ENCODE measurements at places on chromosomes 2 and 18.

- no peak for DNase-seq
These were observed 121.9 kb downstream of the HDAC4 start for GRCh38 chr2:239278941-239279365.

DNA sequence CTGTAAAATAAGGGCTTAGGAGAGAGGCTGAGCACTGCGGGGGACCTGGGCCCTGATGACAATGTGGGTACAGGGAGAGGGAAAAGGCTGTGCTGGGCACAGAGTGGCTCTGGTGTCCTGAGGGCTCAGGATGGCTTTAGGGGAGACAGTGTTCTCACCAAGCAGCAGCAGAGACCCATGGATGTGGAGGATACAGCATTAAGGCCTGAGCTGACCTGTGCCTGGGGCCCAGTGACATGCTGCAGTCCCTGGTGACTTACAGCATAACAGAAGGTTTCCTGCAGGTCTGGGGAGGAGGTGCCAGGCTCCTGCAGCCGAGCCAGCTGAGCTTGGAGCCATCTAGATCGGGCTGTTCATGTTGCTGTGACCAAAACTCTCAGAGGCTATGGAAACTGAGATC, 191.3 kb upstream of the SMAD2 start:
- DNase-seq: no peak

- DNase-seq: no peak
These were observed 315.4 kb downstream of the SMAD2 start for GRCh38 chr18:47615043-47615442.

DNA sequence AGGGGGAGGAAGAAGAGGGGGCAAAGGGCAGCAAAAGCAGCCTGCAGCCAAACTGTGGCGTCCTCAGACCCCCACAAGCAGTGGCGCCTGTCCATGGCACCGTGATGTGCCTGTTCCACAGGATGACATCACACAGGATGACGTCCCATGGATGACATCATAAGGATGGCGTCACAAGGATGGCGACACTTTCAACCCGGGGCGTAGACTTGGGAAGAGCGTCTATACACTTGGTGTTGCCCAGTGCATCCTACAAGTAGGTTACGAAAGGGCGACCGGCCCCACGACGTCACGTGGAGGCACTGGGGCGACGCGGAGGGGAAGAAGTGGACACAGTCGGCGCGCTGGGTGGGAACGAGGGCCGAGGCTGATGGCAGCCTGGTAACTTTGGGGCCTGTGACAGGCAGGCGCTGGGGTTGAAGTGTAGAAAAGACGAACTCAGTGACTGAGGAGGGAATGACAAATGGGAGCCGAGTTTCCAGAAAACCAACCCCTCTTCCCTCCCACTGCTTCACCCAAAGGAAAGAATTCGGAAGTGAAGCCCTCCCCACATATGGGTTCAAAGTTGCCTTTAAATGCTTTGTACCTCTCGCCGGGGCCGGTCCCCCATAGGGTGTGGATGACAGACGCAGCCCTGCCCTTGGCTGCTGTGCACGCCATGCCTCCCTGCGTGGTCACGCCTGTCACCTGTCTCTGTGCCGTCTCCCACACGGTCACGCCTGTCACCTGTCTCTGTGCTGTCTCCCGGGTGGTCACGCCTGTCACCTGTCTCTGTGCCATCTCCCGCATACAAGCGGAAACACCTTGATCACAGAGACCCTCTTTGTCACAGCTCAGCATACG, 13.4 kb upstream of the KCNG2 start:
- no peak for DNase-seq

DNA sequence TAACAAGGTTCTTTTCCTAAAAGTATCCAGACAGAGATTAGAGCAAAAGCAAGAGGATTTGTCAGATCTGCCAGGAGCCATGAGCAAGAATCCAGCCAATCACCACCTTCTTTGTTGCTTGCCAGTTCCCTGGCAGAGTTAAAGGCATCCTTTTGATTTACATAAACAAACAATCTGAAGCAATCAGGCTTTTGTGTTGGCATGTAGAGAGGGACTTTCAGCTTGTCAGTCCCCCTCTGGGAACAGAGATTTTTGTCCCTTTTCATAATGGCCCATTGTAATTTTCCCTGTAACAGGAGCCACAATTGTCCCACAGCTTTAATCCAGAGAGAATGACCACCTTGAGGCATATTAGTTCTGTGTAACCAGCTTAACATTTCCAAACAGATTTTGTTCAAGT, at the start of gene ERMN:
TSS of gene ERMN (minus strand) at position 39 of the 400 bp plus-strand sequence. CDS start 182 bp downstream, outside the sequence.
- no peak for DNase-seq

- DNase-seq: no peak
These were observed 557.6 kb upstream of the FANCL start for GRCh38 chr2:58798676-58799208.

DNA sequence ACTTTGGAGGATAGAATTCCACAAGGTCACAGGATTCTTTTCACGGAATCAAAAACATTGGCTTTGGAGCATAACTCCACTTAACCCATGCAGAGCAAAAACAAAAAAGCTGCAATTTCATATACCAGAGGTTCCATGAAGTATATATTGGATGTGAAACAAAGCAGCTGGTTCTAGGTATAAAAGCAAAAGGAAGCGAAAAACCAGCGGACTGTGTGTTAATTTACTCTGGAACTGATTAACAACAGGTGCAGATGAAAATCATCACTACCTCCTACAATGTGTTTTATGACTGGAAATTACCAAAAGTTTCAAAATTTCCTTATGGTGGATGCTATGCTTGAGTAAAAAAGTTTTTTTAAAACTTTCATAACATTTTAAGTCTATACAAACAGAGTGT, 54.4 kb upstream of the LINC00305 start:
- no peak for DNase-seq

DNA sequence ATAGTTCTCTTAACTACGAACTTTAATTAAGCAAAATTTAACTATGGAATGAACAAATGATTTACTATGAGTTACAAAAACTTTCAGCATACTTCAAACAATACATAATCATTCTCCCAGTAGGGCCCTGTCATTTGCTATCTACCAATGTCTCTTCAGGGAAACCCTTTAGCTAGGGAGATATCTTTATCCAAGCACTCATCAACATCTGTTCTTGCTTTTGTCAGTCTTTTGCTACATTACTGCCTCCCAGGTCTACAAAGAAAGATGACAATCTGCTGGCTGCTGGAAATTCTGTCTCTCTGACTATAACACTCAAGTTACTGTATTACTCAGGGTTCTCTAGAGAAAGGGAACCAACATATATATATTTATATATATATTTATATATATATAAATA, 1626.3 kb upstream of the CELF4 start:
- DNase-seq: no peak

- no peak for DNase-seq
These were observed 39.6 kb downstream of the ACVR1 start for GRCh38 chr2:157836531-157836930.

GRCh38 chr2:233700028-233700635, 7.4 kb downstream of the UGT1A6 start:
- peak; percentile 91 for DNase-seq

DNA sequence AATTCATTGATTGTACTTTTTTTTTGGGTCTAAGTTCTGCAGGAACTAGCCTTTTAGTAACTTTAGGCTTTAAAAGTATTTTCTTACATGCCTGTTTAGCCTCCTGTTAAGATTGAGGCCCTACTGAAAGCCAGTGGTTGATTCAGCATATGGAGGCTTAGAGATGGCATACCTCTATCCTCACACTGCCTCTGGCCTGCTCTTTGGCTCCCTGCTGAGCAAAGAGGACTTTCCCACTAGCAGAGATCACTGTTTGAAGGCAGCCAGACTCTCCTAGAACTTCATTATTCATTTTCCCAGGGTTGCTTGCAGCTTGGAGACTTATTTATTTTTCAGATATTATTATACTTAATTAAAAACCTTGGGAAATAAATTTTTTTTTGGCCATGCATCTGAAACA, 405.6 kb upstream of the MEX3C start:
- no peak for DNase-seq

GRCh38 chr2:136250131-136250530, 132.2 kb upstream of the CXCR4 start:
- DNase-seq: no peak

GRCh38 chr2:101410746-101411145, 23.4 kb upstream of the CREG2 start:
- DNase-seq: no peak

DNA sequence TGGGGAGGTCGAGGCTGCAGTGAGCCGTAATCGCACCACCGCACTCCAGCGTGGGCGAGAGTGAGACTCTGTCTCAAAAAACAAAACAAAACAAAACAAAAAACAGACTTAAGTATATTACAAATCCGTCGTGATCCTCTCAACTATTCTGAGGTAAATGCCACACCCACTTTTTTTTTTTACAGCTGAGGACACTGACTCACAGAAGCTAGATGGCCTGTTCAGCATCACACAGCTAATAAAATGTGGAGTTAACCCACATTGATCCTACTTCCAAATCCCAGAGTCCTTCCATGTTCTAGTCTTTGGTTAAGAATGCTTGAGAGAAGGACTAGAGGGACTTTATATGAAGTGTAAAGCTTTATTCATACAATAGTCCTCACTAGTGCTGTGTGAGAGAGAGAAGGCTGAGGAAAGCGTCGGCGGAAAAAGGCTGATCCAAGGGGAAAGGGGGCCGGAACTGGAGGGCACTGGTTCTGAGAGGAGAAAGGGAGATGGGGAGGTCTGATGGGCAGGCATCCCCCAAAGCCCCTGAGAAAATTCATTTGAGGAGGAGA, 627 bp downstream of the RNF25 start:
- peak; percentile 30 for DNase-seq

GRCh38 chr2:47174733-47175361, 19.7 kb upstream of the STPG4 start:
- peak; percentile 88 for DNase-seq

- DNase-seq: peak; percentile 20
These were observed 417.6 kb upstream of the MEX3C start for GRCh38 chr18:51614967-51615571.

- DNase-seq: no peak
These were observed 2.4 kb upstream of the SMAD7 start for GRCh38 chr18:48953104-48953706.

- DNase-seq: no peak
These were observed 1.7 kb upstream of the PMAIP1 start for GRCh38 chr18:59898093-59898492.

GRCh38 chr2:69437751-69438154, 518 bp upstream of the NFU1 start:
- DNase-seq: no peak

- DNase-seq: peak; percentile 75
These were observed 33.9 kb downstream of the RAB31 start for GRCh38 chr18:9741793-9742523.

GRCh38 chr2:39608686-39609441, 56.9 kb upstream of the TMEM178A start:
- no peak for DNase-seq

GRCh38 chr2:120797421-120798221, 62.0 kb downstream of the GLI2 start:
- no peak for DNase-seq

- peak; percentile 0 for DNase-seq
These were observed 19.0 kb upstream of the SERPINB2 start for GRCh38 chr18:63868546-63868945.

DNA sequence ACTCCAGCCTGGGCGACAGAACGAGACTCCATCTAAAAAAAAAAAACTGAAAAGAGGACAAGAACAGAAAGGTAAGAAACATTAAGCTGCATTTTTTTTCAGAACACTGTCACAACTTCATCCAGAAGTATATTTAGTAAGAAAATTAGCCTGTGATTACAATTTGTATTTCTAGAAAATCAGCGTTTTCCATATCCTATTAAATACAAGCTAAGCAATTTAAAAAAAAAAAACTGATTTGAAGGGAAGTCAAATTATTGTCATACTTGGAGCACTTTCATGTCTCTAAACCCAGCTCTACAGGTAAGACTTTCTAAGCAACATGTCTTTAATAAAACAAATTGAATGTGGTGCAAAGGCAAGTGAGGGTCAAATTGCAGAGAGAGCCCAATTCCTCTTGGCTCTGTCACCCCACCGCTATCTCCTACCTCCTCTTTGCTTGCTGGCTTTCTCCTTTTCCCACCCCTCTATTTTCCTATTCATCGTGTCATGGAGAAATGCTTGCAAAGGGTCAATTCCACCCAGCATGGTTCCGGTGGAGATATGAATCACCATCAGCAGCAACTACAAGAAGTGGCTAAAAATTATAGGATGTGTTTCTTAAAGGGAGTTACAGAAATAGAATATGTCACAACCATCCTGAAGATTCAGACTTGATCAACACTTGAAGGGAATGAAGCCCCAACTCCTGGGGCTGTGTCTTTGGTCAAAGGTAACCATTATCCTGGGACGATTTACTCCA, 68.4 kb upstream of the BCL11A start:
- no peak for DNase-seq

- DNase-seq: peak; percentile 56
These were observed 1.4 kb upstream of the ZNF804A start for GRCh38 chr2:184596819-184597411.

GRCh38 chr2:172234716-172235691, 132.3 kb upstream of the DLX2 start:
- DNase-seq: no peak

DNA sequence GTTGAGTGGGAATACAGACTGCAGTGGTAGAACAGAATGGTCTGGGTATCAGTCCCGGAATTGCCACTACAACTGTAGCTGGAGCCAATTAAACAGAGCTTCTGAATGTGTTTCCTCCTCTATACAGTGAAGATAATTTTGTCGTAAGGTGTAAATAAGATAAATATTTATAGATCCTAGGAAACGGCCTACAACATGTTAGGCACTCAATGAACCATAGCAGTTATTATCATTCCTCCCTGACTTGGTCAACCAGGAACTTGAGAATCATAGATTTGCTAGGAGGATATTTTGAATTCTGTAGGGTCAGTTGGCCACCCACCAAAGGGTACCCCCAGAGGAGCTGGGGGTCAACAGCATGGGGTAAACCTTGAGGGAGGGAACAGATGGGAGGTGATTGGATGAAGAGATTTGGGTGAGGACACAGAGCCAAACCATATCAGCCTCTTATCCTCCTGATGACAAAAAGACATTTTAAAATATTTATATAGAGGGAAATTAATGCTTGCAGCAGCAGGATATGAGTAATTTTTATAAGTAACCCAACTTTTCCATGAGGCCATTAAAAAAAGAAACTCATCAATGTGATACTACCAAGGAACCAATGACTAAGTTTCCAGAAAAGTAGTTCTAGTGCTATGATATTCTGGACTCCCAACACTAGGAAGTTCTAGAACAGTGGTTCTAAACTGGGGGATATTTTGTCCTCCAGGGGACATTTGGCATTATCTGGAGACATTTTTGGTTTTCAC, 4.0 kb downstream of the DHRS9 start:
- no peak for DNase-seq

- DNase-seq: no peak
These were observed 93.1 kb upstream of the CAPN13 start for GRCh38 chr2:30900381-30900780.

GRCh38 chr2:172430678-172431077, 3.3 kb downstream of the ITGA6 start:
- DNase-seq: no peak

- no peak for DNase-seq
These were observed 45.3 kb upstream of the C1D start for GRCh38 chr2:68108120-68108519.

GRCh38 chr2:235357881-235358280, 136.0 kb upstream of the AGAP1 start:
- no peak for DNase-seq

Measured in A172 (cell line).